ENCODE measurements at places on chromosomes 7 and 10.
A peak's percentile ranks its signal among the peaks of the same experiment; 100 is the strongest.

- DNase-seq, result peak; percentile 29
Observed at GRCh38 chr7:15494711-15495110, 67.1 kb downstream of the AGMO start.

GRCh38 chr7:106840342-106840741, 24.7 kb upstream of the PIK3CG start:
- DNase-seq, result no peak

- no peak for DNase-seq
Observed at GRCh38 chr7:10122551-10123100, 851.0 kb upstream of the PHF14 start.

DNA sequence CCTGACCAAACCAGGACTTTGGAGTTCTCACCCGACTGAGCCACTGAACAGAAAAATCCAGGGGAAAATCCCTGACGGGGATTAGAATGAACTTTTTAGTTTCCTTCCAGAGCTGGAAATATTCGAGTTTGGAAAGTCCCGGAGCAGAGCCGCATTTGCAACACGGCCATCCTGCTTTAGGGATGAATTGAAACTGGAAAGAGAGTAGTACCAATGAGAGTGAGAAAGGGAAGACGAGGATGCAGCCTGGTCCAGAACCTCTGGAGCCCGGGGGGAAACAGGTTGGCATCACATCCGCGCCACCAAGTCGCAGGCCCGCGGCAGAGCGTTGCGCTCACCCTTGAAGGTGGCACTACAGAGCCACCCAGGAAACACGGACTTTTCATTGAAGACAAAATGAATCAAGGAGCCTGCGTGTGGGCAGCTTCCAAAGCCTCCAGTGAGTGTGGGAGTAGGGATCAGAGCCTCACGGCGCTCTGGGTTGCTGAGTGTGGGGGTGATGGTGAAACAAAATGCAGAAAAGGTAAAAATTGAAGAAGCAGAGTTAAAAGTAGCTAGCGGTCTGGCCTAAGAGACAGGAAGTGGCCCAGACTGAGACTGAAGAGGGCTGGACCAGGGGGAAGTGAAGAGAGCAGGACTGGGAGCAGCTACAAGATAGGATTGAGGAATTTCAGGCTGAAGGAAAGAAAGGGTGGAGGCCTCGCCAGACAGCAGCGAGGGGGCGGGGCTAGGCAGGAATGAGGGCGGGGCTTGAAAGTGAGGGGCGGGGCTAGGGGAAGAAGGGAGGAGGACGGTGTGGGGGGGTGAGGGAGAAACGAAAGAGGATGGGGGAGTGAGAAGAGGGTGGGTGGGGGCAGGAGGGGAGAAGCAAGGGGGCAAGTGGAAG, 1.8 kb downstream of the SMURF1 start:
- DNase-seq, result no peak

DNA sequence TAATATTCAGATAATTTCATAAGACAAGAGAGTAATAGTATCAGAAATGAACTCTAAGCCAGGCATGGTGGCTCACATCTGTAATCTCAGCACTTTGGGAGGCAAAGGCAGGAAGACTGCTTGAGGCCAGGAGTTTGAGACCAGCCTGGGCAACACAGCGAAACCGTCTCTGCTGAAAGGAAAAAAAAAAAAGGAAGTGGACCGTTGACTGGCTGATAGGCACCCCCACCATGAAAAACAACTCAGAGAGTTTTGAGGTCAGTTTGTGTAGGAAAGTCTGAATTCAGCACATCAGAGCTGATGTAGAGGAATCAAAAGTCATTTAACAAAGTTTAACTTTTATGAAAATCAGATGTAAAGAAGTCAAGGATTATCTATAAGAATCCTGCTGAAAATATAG, 63.2 kb upstream of the AMPH start:
- no peak for DNase-seq

DNA sequence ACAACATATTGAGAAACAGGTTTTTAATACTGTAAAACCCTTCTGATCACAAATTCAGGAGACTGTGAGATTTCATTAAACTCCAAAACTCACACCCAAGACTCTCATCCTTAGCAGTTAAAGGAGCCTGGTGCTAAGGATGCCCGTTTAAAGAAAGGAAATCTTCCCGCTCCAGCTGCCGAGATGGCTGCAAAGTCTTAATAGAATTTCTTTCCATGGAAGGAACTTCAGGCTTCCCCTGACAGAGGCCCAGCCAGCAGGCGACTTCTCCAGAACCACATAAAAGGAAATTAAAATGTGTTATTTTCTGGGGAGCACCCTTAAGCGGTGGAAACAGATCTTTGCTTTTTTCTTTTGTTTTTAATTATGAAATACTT, 104.7 kb upstream of the CHST15 start:
- no peak for DNase-seq

GRCh38 chr7:84637568-84638338, 443.2 kb upstream of the SEMA3A start:
- DNase-seq, result no peak

DNA sequence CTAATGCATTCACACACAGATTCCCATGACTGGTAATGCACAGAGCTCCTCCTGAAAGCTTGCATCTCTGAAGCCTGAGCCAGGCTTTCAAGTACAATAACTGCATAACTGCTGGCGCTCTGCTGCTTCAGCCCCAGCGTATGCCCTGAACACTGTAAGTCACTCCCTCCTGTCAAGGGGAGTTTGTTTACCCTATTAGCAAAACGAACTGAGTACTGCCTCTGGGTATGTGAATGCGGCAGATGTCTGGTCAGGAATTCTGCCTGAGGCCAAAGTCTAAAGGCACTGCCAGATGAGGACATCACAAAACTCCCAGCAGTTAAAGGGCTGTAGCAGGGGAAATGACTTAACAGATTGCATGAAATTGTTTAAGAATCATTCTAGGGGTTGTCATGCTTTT, 97.7 kb downstream of the NRCAM start:
- DNase-seq, result no peak

GRCh38 chr7:12706900-12707536, 19.6 kb downstream of the ARL4A start:
- no peak for DNase-seq

- DNase-seq, result no peak
Observed at GRCh38 chr10:124316326-124316725, 102.4 kb downstream of the OAT start.

- DNase-seq, result no peak
Observed at GRCh38 chr10:58985216-58985615, 191.2 kb upstream of the PHYHIPL start.

- DNase-seq, result no peak
Observed at GRCh38 chr7:95028683-95029082, 121.3 kb downstream of the PPP1R9A start.

DNA sequence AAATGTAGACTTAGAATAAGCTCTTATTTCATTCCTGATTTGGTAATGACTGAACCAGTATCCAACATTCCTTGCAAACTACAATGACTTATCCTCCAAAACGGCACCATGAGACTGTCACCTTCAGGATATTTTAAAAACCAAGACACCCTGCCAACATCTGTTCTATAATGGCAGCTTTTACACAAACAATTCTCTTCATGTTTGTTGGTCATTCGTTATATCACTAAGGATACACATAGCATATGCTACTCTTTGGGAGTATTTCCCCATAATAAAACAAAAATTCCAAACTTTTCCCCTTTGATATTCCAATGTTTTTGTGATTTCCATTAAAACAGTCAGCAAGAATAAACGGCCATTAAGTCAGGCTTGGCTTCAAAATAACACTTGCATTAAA, 215.4 kb downstream of the GLI3 start:
- no peak for DNase-seq

DNA sequence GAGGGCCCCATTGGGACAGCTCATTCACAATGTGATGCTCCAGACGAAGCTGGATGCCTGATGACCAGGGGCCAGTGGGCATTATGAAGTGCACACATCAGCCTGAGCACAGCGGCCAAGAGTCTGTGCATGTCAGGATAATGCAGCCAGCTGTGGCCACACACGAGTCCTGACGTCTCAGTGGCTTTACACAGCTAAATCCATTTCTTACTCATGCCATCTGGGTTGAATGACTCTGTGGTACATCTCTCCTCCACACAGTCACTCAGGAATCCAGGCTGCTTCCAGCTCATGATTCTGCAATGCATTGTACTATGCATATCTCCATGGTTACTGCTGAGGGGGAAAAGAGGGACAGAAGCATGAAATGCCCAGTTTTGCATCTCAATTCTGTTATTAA, 123.6 kb downstream of the PRLHR start:
- no peak for DNase-seq

DNA sequence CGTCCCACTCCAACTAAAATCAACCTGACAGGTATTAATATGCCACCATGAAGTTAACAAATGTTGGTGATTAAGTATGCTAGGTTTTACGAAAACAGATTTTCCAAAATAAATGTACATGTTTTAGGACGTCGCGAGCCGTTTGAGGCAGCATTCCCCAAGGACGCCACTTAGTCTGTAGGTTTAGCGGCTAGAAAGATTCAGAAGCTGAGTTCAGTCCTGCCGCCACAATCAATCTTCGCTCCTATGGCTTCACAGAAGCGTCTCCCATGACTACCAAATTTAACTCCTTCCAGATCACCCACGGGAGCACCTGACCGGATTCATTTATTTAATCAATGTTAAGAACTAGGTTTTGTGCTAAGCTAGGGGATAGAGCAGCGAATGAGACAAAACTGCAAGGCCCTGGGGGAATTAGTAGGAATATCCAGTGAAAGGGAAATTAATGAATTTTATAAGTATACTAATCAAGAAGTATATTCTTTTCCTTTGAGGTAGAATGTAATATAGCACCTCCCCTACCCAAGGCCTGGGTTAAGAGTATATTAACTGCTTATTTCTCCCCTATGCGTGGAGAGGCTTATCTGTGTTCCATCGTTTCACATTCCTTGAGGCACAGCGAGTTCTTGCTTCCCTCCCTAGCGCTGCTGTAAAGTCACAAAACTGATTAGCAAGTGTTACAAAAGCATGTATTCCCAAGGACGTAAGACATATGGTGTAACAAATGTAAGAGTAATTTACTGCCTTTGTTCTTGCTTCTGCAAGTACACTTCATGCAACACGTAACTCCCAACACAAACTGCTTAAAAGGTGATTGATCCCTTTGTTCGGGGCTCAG, 994 bp upstream of the CYP51A1 start:
- DNase-seq, result no peak

- DNase-seq, result peak; percentile 40
Observed at GRCh38 chr10:103232772-103233488, 12.8 kb upstream of the RPEL1 start.

GRCh38 chr10:75418293-75418692, 13.1 kb upstream of the LRMDA start:
- DNase-seq, result no peak

- no peak for DNase-seq
Observed at GRCh38 chr10:24873281-24873683, 79.1 kb downstream of the PRTFDC1 start.

- no peak for DNase-seq
Observed at GRCh38 chr10:131088619-131089018, 222.9 kb downstream of the TCERG1L start.

DNA sequence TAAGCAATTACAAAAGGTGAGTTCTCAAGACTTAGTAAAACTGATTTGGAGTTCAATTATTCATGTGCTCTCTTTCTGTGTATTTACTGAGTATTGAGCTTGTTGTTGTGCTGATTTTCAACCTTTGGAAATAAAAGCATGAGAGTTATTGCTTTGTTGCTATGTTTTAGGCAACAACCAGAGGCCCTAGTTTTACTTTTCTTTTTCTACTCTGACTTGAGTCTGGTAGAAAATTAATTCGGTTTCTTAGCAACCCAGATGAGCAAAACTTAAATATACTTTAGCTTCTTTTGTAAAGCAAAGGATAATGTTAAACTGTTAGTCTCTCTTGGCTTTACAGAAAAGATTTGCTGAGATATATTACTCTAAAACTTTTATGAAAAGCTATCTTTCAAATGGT, 66.4 kb upstream of the SCIN start:
- no peak for DNase-seq

GRCh38 chr7:29416276-29416937, 147.2 kb upstream of the PRR15 start:
- no peak for DNase-seq

DNA sequence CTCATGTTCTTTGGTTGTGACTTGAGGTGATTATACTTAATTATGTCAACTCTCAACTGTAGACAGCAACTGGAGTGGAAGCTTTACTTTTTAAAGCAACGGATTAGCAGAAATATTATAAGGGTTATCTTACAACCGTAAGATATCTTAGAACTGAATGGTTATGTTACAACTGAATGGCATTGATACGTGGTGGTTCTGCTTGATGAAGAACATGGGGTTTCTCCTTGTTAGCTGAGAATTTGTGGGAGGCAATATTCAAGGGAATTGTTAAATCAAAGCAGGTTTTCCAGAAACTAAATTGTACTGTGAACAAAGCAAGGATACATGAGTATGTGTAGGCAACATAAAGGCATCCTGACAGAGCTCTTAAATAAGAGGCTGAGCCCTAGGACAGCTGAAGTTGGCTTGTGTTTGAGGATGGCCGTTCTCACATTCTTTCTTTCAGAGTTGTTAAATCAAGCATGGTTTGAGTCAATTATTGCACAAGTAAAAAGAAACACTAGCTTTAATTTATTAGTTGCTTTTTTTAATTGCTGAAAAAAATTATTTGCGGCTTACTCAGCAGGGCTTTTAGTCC, 350.0 kb downstream of the PLXDC2 start:
- DNase-seq, result no peak

DNA sequence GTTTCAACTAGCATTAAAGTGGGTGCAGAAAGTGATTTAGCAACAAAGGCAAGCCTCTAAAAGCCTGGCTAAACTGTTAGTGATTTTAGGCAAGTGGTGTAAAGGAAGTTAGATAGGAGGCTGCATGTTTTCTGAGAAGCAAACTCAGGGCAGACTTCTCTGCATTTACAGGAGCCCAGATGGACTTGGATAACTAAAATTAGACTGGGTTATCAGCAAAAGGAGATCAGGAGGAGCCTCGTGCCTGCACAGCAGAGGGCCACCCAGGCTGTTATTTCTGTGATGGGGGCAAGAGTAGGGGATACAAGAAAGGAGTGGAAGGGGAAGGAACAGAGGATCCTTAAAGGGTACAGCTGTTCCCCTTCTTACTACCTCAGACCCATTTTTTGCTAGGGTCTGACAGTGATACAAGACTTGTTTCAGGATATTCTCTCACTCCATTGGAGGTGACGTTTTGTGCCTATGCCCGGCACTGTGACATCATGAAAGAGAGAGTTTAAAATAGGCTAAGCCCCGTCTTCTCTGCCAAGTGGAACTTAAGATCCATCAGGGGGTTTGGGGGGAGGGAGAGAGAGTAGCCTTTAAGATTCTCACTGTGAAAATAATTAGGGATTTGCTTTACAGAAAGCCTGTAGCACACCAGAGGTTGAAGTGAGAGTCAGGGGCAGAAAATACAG, 49.6 kb upstream of the PDCD4 start:
- DNase-seq, result no peak

DNA sequence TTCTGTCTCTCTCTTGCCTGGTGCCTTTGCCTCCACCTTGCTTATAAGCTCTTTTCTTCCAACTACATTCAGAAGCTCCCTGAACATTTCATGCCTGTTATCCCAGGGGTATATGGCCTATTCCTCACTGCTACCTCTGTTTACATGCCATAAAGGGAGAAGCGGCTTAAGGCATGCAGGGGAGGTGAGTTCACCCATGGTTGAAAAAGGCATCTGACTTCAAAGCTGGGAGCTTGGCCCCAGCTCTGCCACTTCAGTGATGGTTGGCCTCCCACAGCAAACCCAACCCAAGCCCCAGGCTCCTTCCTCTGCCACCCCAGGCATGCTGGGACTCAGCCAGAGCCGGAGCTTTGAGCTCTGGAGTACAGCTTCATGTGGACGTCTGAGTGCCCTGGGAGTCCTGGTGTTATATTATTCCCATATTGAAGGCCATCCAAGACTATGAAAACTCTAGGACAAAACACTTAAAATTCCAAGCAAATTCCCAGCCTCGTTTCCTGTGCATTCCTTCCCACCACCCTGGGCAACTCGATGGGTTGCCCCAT, 468.6 kb upstream of the ZMIZ1 start:
- DNase-seq, result no peak

- no peak for DNase-seq
Observed at GRCh38 chr7:130140551-130141160, 64.5 kb downstream of the TMEM209 start.
